Progenitor cell of endocrine pancreas (in vitro differentiated cells): ENCODE measurements at places on chromosomes 2 and 18.

GRCh38 chr2:101768556-101769220, 71.2 kb downstream of the MAP4K4 start:
- no peak overlapping the region for H3K27ac ChIP-seq
- H3K4me1 ChIP-seq = peaks cover 50% of the 10 kb centered on the region
- no peak overlapping the region for H3K4me3 ChIP-seq
- DNase-seq = no peak

DNA sequence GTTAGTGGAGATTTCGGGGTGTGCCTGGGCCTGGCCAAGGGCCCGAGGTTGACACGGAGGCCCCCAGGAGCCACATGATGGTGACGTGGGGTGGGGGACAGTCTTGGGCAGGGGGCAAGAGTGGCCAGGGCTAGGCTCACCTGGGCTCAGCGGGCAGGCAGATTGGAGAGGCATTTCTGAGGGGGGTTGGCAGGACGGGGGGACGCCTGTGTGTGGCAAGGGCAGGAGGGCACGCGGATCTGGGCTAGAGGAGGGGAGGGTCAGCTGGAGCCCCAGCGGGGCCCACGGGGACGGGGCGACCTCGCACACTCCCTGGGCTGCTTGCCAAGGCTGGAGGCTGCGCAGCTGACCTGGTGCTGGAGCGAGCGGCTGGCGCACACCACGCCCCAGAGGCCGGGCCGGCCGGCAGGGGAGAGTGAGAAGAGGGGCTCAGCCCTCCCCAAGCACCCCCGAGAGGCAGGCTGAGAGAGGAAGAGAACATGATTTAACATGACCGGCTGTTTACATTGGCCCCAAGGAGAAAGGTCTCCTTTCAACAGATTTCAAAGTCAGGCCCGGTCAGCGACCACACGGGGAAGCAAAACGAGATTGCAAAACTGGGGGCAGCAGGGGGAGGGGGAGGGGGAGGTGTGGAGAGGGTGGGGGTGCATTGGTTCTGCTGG, 38.0 kb upstream of the SNED1 start:
- no peaks in the 10 kb centered on the region for H3K36me3 ChIP-seq
- no peak overlapping the region for H3K4me3 ChIP-seq
- DNase-seq = peak; percentile 9
- peak overlapping the region; percentile 74 for H3K27ac ChIP-seq
- peaks cover under 1% of the 10 kb centered on the region for H3K27me3 ChIP-seq

- DNase-seq = no peak
- peaks cover 8% of the 10 kb centered on the region for H3K36me3 ChIP-seq
- no peak overlapping the region for H3K4me3 ChIP-seq
- H3K27ac ChIP-seq = no peak overlapping the region
Observed at GRCh38 chr18:58314284-58314683, 270.3 kb downstream of the NEDD4L start.

GRCh38 chr2:173124441-173124840, 48.8 kb downstream of the MAP3K20 start:
- no peak for DNase-seq
- no peaks in the 10 kb centered on the region for H3K27me3 ChIP-seq
- H3K4me3 ChIP-seq = no peak overlapping the region
- H3K27ac ChIP-seq = no peak overlapping the region

- no peak for DNase-seq
- peaks cover 16% of the 10 kb centered on the region for H3K27me3 ChIP-seq
- no peak overlapping the region for H3K27ac ChIP-seq
- no peaks in the 10 kb centered on the region for H3K36me3 ChIP-seq
- no peak overlapping the region for H3K4me3 ChIP-seq
Observed at GRCh38 chr2:176956791-176957190, 255.8 kb upstream of the HNRNPA3 start.

GRCh38 chr18:21167641-21168377, 56.2 kb upstream of the ROCK1 start:
- H3K36me3 ChIP-seq = no peaks in the 10 kb centered on the region
- peak overlapping the region; percentile 88 for H3K27ac ChIP-seq
- H3K4me3 ChIP-seq = no peak overlapping the region
- H3K4me1 ChIP-seq = peaks cover 26% of the 10 kb centered on the region
